GOT3 (cell line): ENCODE measurements at places on chromosomes 6 and 20.

DNA sequence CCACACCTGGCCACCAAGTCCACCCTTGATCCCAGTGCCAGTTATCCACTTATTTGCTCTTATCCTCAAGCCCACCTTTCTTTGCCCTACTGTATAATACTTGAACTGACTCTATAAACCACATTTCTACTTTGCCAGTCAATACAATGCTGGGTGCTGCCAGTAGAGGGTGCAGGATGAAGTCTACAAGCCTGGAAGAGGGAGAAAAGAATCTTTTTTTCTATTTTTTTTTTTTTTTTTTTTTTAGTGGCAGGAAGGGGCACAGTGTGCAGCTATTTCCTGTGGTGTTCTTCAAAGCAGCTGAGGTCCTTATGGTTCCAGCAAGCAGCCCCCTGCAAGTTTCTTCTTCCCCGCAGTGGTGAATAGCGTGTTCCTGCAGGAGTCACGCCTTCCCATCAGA is 22.2 kb upstream of the GABRR1 start:
- no peak for DNase-seq

DNA sequence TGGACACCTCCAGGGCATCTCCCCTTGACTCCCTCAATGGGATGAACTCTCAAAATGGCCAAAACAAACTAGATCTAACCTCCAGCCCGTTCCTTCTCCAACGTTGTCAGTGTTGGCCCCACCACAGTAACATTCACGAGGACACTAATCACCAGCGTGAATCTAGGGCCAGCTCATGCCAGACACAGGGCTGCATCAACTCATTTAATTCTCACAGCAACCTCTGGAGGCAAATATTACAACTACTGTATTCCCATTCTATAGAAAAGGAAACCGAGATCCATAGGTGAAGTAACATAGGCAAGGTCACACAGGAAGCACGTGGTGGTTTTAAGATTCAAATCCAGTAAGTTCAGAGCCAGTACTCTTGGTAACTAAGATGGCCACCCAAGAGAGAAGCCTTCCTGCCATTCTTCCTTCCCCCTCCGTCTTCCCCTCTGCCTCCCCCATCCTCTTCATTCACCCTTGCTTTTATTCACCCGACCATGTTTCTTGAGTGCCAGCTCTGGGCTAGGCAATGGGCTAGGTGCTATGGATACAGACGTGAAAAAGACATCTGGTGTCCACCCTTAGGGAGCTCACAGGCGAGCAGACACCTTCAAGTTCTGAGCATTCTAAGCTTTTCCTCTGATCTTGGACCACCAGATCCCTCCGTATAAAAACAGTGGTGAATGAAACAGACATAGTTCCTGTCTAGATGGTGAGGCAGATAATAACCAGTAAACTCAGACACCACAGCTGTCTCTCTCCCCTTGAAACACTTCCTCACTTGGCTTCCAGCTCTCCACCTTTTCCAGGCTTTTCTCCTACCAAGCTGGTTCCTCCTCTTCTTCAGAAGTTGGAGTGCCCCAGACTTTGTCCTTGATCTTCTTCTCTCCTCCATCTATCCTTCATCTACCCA is 9.6 kb downstream of the CCM2L start:
- no peak for DNase-seq

DNA sequence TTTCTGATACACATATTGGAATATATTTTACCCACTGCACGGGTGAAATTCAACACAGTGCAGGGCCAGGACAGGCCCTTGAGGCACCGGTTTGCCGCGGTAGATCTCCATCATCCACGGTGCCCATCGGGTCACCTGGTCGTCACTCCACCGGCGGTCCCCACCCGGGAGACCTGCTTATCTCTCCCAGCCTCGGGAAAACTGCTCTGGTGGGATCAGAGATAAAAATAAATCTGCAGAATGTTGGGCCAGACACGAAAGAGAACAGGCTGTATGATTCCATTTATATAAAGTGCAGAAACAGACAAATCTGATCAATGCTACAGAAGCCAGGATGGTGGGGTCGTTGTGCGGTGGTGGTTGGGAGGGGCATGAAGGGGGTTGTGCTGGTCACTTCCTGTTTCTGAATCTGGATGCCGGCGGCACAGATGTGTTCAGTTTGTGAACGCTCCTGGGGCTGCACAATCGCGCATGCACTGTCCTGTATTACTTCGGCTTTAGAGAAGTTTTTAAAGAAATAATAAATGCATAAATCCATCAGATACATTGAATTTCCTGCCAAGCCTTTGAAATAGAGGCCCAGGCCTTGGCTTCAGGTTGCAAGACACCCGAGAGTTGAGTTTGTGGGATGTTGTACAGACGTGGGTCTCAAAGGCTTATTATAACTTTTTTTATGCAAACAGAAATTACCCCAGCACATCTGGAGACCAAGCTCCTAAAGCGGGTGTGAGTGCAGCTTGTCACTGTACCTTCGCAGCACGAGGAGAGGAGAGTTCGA is 54.3 kb downstream of the ANKRD60 start:
- no peak for DNase-seq

- DNase-seq: no peak
Measured at GRCh38 chr6:148565321-148565926, 181.4 kb upstream of the UST start.

DNA sequence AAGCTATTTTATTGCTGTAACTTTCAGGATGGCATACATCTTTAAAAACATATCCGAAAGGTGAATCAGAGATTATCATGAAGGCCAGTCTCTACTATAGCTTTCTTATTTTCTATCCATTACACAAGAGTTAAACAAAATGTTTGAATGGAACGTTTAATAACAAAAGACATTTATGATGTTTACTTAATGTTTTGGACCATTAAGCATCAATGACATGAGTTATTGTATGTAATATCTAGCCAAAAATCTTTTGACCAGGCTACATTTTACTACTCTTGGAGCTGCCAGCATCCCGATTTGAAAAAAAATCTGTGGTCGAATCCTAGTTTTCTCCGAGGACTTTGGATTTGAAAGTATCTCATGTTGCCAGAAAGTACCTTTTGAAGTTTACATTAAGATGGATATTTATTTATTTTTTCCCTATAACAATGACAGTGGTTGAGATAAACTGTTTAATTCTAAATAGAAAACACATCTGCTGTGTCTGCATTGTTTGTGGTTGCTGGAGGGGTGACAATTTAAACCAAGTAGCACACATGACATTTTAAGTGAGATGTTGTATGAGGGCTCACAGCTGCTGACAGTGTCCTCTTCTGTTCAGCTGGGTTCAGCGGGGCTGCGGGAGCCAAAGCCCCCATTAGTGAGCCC is 293.7 kb upstream of the TCF21 start:
- no peak for DNase-seq

DNA sequence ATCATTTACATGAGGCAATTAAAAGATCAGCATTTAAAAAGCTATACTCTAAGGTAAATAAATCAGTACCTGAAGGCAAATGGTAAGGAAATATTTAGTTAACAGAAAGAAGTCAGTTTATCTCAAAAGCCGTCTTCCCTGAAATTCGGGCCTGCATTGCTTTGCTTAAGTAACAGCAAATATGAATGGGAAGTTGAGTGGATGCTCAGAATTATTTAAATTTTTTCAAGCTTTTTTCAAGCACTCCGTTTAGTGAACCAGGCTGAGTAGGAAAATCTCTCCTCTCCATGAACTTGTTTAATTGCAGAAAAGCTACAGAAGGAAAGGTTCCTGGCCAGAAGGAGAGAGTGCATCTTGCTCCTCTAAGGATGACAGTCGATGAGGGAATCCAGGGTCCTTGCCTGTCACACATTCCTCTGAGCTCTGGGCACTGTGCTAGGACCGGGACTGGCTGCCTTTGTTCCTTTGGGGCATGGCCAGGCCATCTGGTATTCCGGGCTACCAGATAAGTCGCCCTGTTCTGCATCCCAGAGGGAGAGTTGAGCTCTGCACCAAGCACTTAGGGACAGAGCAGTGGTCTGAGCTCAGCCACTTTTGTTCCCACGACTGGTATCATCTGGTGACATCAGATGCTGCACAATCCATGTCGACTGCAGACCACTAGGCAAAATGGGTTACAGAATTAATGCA is 77.6 kb downstream of the RIN2 start:
- no peak for DNase-seq

DNA sequence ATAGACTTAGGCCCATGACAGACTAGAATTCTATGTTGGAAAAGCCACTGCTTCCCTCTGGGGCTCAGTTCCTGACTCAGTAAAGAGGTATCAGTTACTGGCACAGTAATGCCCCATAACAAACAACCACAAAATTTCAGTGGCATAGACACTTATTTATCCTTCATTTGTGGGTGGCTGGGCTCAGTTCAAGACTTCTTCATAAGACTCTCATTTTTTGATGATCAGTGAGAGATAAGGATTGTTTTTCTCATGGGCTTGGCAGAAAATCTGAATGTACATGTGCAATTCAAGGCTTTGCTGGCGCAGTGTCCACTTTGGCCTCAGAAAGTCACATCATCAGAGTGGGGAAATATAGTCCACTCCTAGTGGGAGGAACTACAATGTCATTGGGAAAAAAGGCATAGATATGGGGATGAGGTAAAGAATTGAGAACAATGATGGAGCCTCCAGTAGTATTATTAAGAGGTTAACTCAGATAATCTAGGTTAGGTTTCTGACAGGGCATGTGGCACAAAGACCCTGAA is 384.6 kb upstream of the FLRT3 start:
- no peak for DNase-seq

DNA sequence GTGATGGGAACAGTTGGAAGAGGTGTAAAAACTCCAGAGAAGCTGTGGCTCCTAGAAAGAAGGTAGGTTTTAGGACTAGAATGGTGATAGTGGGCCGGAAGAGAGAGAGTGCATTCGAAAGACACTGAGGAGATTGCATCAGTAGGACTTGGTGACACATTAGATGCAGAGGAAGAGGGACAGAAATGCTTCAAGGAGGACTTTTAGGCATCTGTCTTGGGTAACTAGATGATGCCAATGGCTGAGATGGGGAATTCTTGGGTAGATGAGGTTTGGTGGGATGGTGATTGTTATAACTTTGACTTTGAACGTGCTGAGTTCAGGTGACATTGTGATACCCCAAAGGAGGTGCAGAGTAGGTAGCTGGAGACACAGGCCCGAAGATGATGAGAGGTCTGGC is 196.5 kb downstream of the GMPR start:
- no peak for DNase-seq

- no peak for DNase-seq
Measured at GRCh38 chr6:97136626-97137358, 146.2 kb downstream of the MMS22L start.

DNA sequence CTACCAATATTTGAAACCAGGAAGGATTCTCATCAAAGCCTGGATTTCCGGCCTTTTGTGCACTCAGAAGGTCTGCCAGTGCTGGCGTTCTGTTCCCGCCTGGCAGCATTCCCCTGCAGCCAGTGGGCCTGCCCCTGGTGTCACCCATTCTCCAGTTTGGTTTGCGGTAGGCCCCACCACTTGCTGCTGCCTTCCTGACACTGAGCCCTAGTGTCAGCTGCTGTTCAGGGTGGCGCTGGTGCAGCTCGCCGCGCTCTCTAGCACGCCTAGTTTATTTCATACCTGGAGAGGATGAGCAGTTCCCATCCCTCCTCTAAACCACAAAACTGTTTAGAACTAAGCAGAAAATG is 9.5 kb downstream of the NPEPL1 start:
- no peak for DNase-seq

- no peak for DNase-seq
Measured at GRCh38 chr6:114878091-114878490, 535.3 kb upstream of the HS3ST5 start.

GRCh38 chr6:90274451-90275030 is 22.1 kb downstream of the BACH2 start:
- DNase-seq: no peak

DNA sequence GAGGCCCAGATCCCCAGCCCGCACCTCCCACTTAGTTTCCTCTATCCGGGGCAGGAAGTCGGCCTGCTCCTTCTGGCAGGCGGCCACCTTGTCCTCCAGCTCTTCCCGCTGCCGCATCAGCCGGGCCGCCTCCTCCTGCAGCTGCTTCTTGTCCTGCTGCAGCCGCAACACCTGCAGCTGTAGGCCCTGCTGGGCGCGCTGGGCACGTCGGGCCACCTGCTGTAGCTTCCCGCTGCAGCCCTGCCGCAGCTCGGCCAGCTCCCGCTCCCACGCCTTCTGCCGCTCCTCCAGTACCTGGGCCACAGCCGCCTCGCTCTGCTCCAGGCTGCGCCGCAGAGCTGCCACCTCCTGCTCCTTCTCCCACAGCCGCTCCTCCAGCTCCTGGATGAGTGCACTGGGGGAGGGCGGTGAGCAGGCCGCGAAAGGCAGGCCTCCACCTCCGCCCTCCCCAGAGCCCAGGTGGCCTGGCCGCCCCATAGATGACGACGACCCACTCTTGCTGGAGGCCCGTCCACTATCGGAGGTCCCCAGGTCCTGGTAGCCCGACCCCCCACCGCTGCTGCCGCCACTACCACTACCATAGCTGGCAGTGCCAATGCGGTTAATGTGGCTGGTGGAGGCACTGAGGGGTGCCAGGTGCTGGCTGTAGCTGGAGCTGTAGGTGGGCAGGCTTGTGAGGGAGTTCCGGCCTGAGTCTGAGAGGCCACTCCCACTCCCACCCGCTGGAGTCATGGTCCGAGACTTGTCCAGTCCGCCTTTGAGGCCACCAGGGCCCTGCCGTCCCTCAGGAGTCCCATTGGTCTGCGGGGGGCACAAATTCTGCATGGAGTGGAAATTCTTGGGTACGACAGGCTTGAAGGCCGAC is 6.0 kb upstream of the FASTKD5 start:
- no peak for DNase-seq

GRCh38 chr6:165055231-165055630 is 254.2 kb downstream of the C6orf118 start:
- DNase-seq: no peak

DNA sequence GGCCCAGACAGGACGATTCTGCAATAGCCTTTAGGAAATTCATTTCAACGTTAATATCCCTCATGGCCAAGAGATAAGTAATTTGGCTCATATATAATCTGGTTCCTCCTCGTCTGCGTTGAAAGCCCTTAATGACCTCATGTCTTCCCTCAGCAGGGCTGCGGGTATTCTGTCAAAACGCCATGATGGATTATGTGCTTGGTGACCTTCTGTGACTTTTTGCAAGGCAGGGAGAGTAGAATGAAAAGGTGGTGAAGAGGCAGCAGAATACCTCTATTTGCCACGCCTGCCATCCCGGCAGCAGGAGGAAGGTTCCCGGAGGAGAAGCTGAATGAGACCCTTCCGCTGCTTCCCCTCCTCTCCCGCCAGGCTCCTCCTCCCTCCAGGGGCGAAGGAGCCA is 41.1 kb upstream of the SPACA1 start:
- no peak for DNase-seq
